Astrocyte (in vitro differentiated cells and primary cell): ENCODE measurements at places on chromosomes 4 and X. TPM values are rescaled to one million over a fixed set of nuclear protein-coding genes. Genes with fewer than 3 reads are reported as not detected.

The BEND4 gene
- 0.19 and 0.32 TPM in 2 replicates for total RNA-seq

DNA sequence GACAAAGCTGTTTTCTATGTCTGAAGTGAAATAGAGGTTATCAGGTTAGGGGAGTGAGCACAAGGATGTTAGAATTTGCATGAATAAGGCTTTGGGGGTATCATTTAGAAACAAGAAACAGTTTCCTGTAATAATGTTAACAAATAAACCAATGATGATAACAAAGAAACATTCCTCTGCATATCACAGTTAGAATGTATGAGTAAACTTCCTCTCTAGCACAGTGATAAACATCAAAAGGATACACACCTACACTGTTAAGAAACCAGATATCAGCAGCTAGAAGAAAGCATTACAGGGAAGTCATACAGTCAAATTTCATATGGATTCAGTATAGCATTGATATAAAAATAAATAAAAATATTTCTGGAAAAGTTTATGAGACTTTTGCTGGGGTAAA is 340.0 kb upstream of the MAGEB16 start:
- DNase-seq, result no peak

DNA sequence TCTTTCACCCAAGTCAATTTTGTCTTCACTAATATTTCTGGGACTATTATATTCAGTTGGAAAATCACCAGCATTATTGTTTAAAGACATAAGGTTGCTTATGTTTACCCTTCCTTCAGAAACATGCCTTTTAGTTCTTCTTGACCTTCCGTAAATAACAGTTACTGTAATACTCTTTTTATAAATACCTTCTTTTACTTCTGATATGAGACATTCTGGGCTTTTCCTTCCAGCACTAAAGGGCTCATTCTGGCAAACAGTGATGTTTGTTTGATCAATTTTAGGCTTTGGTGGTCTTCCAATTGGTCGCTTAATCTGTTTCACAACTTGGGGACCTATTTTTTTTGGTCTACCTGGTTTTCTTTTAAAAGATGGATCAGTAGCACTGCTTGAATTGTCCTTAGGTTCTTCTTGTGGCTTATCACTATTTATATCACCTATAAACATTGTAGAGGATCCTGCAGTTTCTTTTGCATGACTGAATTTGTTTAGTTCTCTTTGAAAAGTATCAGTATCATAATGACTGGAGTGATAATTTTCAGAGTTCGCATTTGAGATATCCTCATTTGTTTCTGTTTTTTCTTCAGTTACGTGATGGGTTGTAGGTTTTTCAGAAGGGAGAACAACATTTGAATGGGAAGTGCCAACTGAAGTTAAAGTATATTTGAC is 64.8 kb downstream of the NCAPG start:
- no peak for DNase-seq

- DNase-seq, result no peak
Measured at GRCh38 chr4:187849556-187850225, 145.9 kb upstream of the ZFP42 start.

DNA sequence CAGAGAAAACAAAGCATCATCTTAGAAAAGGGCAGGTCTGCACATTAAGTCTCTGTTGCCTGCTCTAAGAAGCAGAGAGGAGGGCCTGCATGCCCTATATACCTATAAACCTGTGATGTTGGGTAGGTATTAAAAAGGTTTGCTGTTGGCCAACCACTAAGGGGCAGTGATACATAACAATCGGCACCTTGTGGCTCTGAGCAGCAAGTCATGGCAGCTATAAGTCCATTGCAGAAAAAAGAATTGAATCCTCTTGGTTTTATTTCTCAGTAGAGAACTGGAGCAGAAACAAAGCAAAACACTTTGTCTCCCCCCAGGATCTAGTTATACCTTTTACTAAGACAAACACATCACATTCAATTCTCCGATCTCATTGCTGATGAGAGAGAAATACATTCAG is 1364.4 kb downstream of the STIM2 start:
- peak; percentile 9 for DNase-seq

- no peak for DNase-seq
Measured at GRCh38 chr4:36966756-36967460, 277.6 kb upstream of the NWD2 start.

- peak; percentile 97 for DNase-seq
Measured at GRCh38 chr4:185589067-185589836, 53.9 kb upstream of the PDLIM3 start.

DNA sequence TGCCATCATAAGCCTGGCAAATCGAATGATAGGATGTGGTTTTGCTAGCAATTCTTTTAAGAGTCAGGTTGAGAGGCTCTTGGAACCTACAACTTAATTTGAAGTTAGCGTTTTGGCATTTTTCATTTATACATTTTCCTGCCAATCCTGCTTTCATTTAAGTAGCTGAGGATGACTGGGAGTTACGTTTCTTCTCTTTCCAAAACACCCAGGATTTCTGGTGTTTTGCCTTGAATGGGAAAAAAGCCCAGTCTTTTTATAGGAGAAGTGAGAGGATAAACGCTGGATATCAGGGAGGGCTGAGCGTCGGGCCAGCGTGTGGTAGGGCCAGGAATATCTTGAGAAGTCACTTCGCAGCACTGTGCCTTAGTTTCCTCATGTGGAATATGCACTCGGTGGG is 174.2 kb upstream of the HAND2 start:
- no peak for DNase-seq

GRCh38 chrX:40537310-40537709 is 43.5 kb upstream of the ATP6AP2 start:
- no peak for DNase-seq

- DNase-seq, result peak; percentile 15
Measured at GRCh38 chr4:83282049-83282535, 2.5 kb downstream of the COQ2 start.

The TEX13B gene
- not detected in 2 replicates for total RNA-seq

The CFI gene
- total RNA-seq, result not detected in 2 replicates

The POU3F4 gene
- total RNA-seq, result 0.18 and 0.31 TPM in 2 replicates

DNA sequence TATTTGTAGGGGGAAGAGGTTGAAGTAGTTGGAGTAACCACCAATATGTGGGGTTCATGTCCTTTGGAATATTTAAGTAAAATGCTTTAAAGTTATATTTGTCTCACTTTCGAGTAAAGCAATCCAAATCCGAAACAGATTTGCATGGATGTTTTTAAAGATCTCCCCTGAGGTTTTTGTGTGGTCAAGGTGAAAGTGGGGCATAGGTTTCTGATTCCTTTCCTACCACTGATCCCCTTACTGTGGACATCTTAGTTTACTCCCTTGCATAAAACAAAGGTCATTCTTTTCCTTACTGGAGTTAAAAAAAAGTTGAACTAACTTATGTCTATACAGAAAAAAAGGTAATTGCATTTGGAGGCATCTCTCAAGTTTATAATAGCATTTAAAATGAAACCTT is 71.9 kb upstream of the PHOX2B start:
- DNase-seq, result no peak

The MAN2B2 gene
- total RNA-seq, result 32.2 and 36.1 TPM in 2 replicates

- no peak for DNase-seq
Measured at GRCh38 chr4:20256381-20256881, 4.7 kb downstream of the SLIT2 start.

DNA sequence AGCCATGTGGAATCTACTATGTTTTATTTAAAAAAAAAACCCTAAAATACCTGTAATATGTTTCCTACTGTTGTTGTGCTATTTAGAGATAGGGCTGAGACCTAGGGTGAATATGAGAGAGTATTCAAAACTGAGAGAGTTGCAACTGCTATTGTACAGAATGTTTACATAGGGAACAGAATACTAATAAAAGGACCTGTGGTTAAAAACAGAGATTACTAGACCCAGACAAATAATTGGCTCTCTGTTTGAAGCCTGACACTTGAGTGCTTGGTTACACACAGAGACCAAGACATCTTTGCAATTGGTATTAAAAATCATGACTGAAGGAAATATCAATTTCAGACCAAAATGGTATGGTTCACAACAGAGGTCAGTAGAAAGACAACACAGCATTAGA is 278.9 kb upstream of the GIMD1 start:
- DNase-seq, result no peak

DNA sequence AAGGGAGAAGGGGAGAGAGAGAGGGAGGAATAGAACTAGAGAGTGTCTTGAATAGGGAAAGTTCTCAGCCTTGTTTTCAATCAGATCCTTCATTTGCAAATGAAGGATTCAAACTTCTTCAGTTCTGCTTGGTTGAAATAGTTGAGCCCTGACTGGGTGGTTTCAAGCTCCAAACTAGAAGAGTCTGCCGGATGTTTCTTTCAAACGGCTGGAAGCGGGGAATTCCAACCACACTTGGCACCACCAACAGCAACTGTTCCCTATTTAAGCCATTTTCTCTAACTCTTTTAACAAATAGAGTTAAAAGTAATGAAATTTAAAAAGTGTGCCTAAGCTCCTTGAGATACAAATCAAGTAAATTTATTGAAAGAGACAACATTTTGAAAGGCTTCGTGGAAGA is 67.5 kb upstream of the DDX60 start:
- DNase-seq, result no peak

The USP11 gene
- 75.7 and 80.8 TPM in 2 replicates for total RNA-seq

GRCh38 chr4:36614011-36614410 is 332.6 kb downstream of the DTHD1 start:
- DNase-seq, result no peak

The SPANXN3 gene
- total RNA-seq, result not detected in 2 replicates

DNA sequence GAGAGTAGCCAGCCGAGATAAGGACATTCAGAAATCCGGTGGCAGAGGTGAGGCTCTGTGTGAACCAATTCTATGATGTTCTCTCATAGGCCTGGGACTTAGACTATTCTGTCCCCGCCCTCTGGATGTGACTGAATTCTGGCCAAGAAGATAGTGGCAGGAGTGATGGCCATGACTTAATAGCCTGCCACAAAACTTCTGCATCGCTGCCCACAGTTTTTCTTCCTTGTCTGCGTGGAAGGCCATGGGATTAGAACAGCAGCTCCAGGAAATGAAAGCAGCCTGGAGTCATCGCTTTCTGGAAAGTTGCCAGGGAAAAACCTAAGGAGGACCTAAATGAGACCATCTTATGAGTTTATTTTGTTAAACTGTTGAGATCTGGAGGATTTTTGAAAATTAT is 134.7 kb downstream of the F11 start:
- DNase-seq, result no peak

GRCh38 chr4:143616771-143617170 is 83.7 kb downstream of the FREM3 start:
- DNase-seq, result peak; percentile 94

DNA sequence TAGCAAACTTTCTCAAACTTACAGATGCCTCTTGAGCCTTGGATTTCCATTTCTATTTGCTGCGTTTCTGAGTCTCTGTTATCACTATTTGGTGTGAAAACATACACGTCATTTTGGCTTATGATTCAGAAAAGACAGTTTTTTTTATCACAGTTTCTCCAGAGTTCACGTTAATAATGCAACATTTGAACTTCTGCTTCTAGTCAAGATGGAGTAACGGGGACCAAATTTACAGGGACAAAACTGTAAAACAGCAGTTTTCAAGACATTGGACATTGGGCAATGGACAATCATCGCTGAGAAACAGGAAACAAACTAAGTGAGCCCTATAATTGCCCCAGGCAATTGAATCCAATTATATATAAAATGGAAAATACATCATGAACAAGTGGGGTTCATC is 36.2 kb upstream of the TASL start:
- no peak for DNase-seq

The GSX2 gene
- 1.1 and 1.7 TPM in 2 replicates for total RNA-seq

GRCh38 chr4:98890702-98891455 is 38.1 kb downstream of the EIF4E start:
- peak; percentile 26 for DNase-seq

DNA sequence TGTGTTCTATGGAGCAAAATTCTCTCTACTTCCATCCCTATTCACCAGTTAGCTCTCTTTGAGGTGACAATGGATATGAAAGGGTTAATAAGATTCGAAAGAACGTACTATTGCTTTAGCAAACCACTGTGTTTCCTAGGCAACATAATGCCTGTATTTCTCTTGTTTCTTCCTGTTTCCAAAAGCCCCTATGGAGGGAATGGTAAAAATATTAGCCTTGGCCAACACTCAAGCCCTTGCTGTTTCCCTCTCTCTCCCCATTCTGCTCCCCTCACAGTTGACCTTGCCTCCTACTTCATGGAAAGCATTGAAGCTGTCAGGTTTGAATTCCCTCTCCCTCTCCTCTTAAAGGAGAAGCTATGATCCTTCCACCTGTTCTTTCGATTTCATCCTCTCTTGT is 9.6 kb upstream of the PGRMC1 start:
- DNase-seq, result no peak

GRCh38 chr4:40763228-40763716 is 13.5 kb downstream of the NSUN7 start:
- peak; percentile 25 for DNase-seq

- DNase-seq, result no peak
Measured at GRCh38 chr4:22456291-22456690, 59.6 kb downstream of the ADGRA3 start.

The MPP1 gene
- total RNA-seq, result 8.3 and 9.0 TPM in 2 replicates

DNA sequence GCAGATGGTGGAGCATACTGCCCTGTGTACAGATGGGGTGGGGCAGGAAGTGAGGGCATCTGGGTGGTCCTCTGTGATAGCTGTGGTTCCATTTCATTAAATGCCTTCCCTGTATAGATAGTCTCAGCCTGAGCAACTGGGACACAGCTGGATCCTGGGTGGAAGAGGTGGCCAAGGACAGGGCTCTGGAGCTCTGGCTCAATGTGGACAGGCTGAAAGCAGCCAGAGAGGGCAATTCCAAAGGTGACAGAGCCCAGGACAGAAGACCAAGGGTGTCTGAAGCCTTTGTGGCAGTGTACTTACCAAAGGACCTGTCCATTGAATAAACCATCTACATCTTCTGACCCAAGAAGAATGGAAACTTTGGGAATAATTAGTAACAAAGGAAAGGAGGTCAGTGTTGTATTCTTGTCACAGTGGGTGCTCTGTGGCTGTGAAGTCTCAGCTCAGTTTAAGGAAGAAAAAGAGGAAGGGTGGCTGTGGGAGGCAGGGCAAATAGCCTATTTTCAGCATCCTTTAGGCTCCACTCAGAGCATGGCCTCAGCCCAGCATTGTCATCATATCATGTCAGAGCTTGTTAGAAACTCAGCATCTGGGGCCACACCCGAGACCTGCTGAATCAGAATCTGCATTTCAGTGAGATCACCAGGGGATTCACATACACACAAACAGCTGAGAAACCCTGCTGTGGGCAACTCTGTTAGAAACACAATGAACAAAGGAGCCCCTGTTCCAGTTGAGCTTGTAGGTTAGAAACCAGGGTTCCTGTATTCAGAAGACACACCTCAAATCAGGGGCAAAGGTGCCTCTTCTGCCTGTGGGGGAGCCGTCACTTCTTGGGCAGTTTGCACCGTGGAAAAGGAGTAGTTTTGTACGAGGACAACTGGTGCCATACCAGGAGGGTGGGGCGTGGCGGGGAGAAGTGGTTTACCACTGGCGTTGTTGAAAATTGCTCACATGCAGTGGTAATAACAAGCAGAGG is 168.6 kb downstream of the PTTG2 start:
- DNase-seq, result peak; percentile 43
